Activated T-cell treated with anti-CD3 and anti-CD28 coated beads, Interleukin-2, amount 50 U/mL, for 72 hours (primary cell): ENCODE measurements at places on chromosomes 3 and 15.

- no peak for DNase-seq
These were observed 55.5 kb downstream of the IL12A start for GRCh38 chr3:160044121-160044520.

- peak; percentile 44 for DNase-seq
These were observed 276.0 kb downstream of the UACA start for GRCh38 chr15:70487387-70487740.

DNA sequence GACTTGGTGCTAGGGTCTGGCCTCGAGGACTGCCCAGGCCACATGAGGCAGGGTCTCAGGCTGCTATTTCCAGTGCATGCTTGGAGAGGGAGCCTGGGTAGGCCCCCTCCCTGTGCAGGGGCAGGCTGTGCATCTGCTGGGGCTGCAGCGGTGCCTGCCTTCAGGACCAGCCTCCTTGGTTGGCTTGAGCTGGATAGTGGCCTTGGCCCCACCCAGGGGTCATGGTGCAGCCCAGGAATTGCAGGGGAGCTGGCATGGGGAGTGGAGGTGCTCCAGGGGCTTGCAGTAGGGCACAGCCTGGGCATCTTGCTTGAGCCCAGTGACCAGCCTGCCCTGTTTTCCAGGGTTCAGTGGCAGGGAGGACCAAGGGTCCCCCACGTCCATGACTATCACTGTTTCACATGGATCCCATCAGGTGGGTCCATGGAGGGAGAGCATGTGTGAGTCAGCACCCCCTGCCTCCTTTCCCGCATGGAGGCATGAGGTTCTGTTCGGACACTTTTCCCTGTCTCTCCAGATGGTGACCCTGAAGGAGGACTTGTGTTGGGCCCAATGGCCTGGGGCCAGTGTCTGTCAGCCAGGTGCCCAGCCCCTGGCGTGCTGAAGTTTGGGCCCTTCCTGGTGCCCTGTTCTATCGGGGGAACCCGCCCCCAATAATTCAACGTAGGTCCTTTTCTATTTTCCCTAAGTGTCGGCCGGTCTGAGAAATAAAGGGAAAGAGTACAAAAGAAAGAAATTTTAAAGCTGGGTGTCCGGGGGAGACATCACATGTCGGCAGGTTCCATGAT, 218.6 kb downstream of the SNRPN start:
- DNase-seq: no peak

DNA sequence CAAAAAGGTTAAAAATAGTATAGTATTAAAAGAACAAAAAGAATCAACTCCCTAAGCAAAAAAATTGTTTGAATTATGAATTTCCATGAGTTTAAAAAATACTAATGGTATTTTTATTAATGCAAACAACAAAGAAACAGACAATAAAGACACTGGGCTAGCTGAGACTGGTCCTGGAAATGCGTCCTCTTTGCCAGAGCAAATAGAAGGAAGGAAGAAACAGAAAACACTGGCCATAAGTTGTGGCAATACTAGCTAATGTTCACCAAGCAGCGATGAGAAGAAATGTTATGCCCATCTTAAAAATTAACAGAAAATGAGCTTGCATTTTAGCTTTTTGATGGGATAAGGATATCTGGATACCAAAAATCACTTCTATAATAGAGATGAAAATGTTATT, 88.6 kb downstream of the TBL1XR1 start:
- no peak for DNase-seq

DNA sequence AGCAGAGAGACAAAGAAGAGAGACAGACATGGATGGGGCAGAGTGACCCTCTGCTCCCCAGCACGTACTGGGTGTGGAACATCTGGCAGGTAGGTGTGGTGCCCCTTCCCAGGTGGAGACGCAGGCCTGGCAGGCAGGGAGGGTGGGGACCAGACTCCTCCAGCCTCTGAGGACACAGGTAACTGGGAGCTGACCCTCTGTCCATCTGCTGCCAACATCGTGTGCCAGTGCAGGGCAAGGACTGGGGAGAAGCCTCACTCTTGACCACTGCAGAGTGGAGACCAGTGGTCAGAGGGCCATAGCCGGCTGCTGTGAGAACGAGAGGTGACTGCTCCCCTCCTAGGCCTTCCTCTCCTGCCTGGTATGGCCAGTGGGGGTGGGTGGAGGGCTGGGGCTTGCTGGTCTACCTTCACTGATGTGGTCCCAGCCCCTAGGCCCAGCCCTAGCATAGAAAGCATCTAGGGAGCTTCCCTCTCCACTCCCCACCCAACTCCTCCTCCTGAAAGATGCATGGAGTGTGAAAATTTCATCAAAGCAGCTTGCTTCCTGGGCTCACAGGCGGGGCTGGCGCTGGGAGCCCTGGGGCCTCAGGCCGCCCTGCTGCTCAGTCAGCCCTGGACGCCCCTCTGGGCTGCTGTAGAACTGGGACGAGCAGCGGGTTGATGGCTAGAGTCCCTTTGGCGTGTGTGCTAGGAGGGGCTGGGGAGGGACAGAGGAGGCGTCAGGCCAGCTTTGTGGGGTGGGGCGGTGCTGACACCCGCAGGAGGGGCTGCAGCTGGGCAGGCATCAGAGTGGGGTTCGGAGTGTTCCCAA, 90.3 kb downstream of the PLXNA1 start:
- no peak for DNase-seq

GRCh38 chr15:85044251-85044853, 62.7 kb downstream of the PDE8A start:
- DNase-seq: peak; percentile 32

DNA sequence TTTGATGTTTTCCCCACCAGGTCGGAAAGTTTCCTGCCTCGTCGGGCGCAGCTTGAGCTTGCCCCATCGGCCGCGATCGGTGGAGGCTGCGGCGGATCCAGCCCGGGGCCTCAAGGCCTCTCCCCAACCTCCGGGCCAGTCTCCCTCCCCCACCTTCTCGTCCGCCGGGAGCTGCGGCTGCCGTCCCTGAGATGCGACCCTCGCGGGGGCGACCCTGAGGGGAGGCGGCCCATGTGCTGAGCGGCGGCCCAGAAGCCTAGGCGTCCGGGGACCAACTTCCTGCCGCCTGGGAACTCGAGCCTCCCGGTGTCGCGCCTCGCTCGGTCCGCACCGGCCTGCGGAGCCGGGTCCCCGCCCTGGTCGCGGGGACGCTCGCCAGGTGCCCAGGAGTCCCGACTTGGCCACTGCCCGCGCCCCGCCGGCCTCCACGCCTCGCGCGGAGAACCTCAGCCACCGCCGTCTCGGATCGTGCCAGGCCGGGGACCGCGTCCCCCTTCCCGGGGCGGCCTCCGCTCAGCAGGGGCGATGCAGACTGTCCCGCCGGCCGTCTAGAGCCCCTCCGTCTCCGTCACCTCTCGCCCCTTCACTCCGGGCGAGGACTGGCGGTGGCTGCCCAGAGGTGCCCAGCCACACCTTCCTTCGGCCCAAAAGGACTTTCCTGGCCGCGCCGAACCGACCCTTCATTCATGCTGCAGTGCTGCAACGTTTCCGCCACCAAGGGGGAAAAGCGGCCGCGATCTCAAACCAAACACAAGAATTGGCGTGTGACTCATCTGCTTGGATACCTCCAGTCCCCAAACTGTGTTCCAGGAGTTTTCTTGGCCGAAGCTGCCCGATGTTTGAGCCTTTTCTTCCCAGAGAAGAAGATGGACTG, 656 bp downstream of the SLMAP start:
- peak; percentile 50 for DNase-seq

DNA sequence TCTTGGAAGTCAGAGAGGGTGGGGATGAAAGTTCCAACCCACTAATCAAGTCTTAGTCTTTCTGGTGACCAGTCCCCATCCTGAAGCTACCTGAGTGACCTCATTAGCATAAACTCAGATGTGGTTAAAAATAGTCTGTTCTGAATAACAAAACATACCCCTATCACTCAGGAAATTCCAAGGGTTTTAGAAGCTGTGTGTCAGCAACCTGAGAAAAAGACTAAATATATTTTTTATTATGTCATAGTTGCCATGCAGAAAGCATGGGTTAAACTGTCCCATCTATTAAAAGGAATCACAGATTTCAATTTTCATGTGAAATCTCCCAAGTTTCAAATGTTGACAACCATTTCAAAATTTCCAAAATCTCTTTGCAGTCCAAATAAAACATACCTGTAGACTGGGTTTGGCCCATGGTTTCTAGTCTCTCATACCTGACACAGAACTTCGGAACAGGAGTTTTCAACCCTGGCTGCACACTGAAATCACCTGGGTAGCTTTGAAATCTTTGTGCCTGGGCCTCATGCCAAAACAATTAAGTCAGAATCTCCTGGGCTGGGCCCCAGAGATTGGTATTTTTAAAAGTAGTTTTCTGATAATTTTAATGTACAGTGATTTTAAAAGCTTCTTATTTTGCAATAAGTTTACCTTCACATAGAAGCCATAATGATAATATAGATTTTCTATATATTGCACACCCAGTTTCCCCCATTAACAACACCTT, 476.3 kb downstream of the RBMS3 start:
- no peak for DNase-seq

DNA sequence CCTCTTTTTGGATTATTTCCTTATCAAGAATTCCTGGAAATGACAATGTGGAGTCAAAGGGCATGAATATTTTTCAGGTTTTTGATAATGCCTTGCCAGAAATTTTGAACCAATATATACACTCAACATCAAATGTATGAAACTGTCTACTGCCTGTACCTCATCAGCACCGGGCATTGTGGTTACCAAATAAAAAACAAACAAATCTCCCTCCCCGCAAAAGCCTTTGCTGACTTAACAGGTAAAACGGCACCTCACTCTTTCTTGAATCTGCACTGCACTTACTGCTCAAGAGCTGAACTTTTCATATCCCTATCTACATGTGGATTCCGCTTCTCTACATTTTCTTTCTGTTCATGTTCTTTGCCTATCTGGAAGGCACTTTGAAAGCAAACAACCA, 134.5 kb upstream of the PRICKLE2 start:
- no peak for DNase-seq

DNA sequence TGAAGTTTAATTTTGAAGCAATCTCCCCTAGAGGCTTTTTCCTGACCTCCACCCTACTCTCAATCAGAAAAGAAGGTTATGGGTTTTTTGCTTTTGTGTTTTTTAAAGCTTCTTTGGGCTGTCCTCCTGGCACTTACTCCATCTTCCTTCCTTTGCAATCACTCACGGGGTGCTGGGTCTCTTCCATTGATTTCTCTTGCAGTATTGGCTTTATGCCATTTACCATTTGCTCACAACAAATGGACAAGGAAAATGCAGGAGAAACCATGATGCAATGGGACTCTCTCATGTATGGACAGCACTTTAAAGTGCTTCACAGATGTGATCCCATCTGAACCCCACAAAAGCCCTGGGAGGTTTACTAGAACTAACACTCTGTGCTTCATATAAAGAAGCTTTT, 57.5 kb downstream of the SST start:
- no peak for DNase-seq

DNA sequence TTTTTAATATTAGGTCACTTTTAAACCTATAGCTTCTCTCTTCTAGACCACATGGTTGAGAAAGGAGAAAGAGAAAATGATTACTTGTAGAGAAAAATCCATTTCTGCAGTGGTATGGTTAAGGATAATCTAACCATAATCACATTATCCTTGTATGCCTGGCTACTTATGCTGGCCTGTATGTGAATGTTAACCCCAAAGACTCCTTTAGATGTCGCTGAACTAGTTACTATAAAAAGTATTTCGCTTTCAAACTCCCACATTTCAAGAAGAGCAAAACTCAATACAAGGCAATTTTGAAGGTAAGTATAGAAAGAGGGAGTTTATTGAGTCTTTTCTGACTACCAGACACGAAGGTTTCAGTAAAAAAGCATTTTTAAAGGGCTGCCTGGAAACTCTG, 2.2 kb downstream of the KCTD6 start:
- no peak for DNase-seq

DNA sequence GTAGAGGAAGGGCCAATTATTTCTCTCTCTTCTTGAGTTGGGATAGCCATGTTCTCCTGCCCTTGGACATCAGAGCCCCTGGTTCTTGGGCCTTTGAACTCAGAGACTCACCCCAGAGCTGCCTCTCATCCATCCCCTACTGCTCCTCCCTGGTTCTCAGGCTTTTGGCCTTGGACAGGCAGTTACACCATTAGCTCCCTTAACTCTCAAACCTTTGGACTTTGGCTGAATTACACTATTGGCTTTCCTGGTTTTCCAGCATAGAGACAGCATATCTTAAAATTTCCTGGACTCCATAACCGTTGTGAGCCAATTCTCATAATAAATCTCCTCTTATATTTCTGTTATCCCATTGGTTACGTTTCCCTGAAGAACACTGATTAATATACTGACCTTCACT, 63.7 kb upstream of the CHL1 start:
- DNase-seq: no peak

DNA sequence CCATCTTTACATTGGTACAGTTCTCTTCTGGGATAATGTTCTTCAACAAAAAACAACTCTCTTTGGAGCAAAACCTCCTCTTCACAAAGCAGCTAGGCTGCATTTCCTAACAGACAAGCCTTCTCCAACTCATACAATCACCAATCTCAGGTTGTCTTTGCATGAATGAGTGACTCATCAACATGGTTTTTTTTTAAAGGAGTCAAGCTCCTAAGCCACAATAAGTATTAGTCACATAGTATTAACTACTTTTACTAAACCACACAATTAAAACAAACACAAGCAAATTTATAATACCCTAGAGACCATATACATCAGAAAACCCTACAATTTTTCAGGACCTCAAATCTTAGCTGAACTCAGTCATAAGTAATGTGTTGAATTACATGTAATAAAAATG, 137.4 kb downstream of the TBC1D5 start:
- no peak for DNase-seq

GRCh38 chr3:46186471-46187340, 21.4 kb downstream of the CCR1 start:
- DNase-seq: no peak

GRCh38 chr3:139689708-139690228, 12.0 kb upstream of the NMNAT3 start:
- DNase-seq: no peak

DNA sequence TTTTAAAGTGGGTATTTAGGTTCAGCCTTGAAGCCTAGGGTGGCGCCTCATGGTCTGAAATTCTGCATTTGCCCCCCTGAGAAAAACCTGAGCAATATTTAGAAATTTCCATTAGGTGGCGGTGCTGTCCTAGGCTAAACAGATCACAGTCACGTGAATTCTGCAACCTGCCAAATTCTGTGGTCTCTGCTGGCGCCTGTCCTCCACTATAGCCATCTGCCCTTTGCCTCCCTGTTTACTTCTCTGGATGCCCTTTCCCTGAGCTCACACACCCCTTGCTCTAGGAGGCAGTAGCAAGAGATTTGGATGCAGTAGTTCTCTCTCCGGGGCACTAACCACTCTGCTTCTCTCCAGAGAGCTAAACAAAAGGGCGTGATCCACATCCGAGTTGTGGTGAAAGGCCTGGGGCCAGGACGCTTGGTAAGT, 9.1 kb downstream of the MRPS11 start:
- DNase-seq: peak; percentile 10

- no peak for DNase-seq
These were observed 79.1 kb downstream of the ZNF280D start for GRCh38 chr15:56654216-56654615.

GRCh38 chr3:174441588-174442301, 417.4 kb upstream of the NAALADL2 start:
- no peak for DNase-seq
